Stimulated activated effector memory CD8-positive, alpha-beta T cell treated with anti-CD3 and anti-CD28 coated beads, Interleukin-12 subunit alpha, Interleukin-12 subunit beta, amount 100 ng/mL, for 72 hours (primary cell): ENCODE measurements at places on chromosomes 13 and 19.

- no peak for DNase-seq
Observed at GRCh38 chr13:111210544-111211469, 95.7 kb downstream of the ARHGEF7 start.

DNA sequence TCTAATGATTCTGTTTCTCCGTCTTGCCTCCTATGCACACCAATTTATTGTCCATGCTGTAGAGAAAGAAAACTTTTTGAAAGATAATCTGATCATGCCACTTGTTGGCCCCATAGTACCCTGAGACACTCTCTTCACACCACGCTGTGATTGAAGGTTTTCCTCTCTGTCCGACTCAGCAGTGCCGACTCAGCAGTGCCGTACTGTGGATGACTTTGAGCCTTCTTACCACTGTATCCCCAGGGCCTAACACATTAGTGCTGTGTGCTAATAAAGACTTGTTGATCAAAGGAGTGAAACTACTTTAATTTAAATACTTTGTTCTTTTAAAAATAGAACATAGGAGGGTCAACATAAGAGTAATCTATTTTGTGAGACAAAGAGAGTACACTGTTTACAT lies 429.6 kb downstream of the KLF12 start:
- no peak for DNase-seq

DNA sequence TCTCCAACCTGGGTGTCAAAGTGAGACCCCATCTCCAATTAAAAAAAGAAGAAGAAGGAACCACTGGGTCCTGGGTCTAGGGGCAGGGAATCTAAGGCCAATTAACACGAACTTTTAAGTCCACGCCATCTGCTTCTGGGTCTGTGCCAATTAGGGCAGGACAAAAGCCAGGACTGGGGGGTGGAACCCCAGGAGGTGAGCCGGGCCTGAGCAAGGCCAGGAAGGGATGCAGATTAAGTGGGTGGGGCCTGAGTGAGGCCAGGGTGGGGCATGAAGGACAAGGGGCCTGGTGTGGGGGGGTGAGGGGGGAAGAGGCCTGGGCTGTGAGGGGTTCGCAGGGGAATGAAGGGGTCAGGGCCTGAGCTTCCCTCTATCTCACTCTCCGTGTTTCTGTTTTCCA lies 26.3 kb upstream of the ZNF83 start:
- DNase-seq = no peak

DNA sequence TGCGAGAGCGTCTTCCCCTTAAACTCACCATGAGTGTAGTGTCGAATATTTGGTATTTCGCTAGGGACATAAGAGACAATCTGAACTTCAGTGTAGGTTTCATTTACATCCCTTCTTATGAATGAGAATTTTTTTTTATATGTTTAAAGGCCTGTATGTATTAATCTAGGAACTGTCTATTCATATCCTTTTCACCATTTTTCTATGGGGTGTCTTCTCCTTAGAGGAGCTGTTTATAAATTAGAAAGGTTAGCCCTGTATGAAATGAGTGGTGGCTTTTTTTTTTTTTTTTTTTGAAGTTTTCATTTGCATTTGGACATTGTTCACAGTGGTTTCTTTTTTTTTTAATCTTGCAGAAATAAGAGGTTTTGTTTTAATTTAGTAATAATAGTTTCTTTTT lies 7.6 kb downstream of the ZNF146 start:
- DNase-seq = no peak

- no peak for DNase-seq
Observed at GRCh38 chr13:108708921-108709320, 79.5 kb downstream of the MYO16 start.

DNA sequence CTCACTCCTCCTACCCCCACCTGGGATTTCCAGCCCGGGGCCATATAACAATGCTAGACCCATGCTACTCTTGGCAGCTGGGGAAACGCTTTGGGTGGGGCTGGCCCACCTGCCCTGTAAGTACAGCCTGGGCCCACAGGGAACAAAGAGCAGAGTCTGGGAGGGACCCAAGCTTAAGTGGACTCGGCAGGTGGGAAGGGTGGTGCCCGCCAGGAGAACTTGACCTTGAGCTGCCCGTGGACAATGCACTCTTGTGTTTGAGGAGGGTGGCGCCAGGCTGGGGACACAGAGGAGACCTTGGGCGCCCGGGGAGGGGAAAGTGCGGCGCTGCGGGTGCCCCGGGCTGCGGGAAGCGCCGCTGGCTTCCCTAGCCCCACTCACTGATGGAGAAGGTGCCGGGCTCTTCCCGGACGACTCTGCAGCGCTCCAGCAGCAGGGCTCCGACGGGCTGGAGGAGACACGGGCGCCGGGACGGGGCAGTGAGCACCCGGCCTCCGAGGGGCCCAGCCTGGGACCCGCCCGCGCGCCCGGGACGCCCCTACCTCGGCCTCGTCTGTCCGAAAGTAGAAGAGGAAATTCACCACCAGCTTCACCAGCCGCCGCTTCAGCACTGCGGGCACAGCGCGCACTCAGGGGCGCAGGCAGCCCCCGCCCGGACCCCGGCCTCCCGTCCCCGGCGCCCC lies 607 bp downstream of the PLEKHJ1 start:
- DNase-seq = peak; percentile 67

- no peak for DNase-seq
Observed at GRCh38 chr13:46541210-46541609, 11.8 kb upstream of the LRCH1 start.

GRCh38 chr19:547836-548720 lies 4.2 kb downstream of the GZMM start:
- DNase-seq = no peak

DNA sequence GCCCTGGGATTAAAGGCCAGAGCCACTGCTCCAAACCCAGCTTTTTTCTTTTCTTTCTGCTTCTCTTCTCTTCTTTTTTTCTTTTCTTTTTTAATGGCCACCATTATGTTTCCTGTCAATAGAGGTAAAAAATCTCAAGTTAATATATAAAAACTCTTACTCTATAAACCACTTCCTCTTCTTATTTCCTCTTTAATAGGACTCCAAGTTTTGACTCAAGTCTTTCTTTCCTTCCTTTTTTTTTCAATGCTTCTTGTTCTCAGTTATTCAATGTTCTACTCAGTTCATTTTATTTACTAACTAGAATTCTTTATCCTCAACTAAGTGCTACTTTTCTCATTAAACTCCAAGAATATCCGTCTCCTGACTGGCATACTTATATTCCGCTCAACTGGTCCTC lies 27.1 kb upstream of the MYCBP2 start:
- DNase-seq = no peak

DNA sequence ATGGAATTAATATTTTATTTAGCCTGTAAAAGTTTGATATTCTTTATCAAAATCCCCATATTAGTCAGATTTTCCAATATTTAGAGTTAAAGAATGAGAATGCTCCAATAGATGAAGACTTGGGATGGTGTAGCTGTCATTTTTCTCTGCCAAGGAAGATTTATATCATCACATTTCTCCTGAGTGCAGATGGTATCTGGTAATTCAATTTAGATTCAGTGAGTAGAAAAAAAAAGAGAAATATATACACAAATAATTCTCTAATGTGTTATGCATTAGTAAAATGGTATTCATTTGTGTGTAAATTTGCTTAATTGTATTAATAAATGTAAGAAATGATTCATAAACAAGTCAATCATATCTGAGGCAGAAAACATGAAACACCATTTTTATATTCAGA lies 1508.7 kb upstream of the PCDH20 start:
- no peak for DNase-seq

DNA sequence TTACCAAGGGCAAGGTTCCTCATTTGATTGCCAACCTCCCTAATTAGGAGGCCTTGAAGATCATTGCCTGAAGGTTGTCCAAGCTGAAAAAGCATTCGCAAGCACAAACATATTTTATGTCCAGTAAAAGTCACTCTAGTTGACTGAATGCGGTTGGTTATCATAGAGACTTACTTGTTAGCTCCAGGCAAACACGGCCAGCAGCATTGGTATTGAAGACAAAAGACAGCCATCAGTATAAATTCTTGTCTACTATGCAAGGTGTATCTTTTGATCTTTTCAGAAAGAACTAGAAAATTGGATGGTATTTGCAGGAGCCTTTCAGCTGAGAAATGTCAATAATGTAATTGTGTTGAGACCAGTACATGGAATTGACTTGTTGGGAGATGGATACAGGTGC lies 129.9 kb downstream of the GPC6 start:
- DNase-seq = no peak

- no peak for DNase-seq
Observed at GRCh38 chr13:113863524-113864272, at the start of gene GAS6. Gene GAS6 (minus strand): TSS chr13:113864076. CDS start chr13:113863920, 156 bp downstream.

DNA sequence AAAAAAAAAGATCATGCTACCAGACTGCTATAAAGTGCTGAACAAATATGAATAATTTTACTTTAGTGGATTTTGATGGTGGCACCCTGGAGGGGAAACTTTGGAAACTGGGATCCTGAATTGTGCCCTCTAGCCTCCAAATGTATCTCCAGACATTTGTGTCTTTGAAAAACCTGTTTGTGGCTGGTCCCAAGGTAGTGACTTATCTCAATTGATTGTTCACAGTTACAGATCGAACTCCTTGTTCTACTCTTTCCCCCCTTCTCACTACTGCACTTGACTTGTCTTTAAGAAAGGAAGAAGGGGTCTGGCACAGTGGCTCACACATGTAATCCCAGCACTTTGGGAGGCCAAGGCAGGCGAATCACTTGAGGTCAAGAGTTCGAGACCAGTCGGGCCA lies 10.5 kb downstream of the RGL3 start:
- DNase-seq = no peak

- no peak for DNase-seq
Observed at GRCh38 chr19:55681131-55682092, 6.4 kb downstream of the EPN1 start.

GRCh38 chr19:29586401-29586800 lies 19.7 kb upstream of the POP4 start:
- no peak for DNase-seq

GRCh38 chr19:11446652-11447301 lies 11.3 kb downstream of the PRKCSH start:
- DNase-seq = peak; percentile 68

- DNase-seq = peak; percentile 83
Observed at GRCh38 chr13:19633479-19634255, at the start of gene MPHOSPH8. Gene MPHOSPH8 (plus strand): TSS chr13:19633659. CDS start chr13:19633749, 90 bp downstream.

- DNase-seq = no peak
Observed at GRCh38 chr13:110403721-110404120, 96.6 kb downstream of the COL4A2 start.

GRCh38 chr13:21336609-21337349 lies 122.3 kb downstream of the ZDHHC20 start:
- DNase-seq = no peak

- no peak for DNase-seq
Observed at GRCh38 chr19:16612636-16613035, 15.4 kb downstream of the MED26 start.

GRCh38 chr19:17687857-17688784 lies at the start of gene UNC13A:
Gene UNC13A (minus strand): TSS chr19:17688354. CDS start chr19:17688199, 155 bp downstream.
- peak; percentile 51 for DNase-seq

DNA sequence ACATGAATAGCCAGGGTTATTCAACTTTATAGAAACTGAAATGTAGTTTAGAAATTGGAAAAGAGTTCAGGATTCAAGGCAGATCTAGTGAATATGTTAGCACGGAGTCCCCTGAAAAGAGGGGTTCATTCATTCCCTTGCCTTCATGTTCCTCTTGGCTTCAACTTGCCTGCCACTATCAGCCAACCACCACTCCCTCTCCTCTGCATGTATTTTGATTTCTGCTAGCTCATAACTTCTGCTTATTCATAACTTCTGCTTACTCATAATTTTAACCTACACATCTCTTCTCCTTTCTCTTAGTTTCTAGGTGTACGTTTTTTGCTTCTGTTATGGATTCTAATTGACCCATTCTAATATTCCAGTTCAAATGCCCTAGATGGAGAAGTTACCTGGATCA lies 5.5 kb upstream of the SERTM1 start:
- DNase-seq = no peak

DNA sequence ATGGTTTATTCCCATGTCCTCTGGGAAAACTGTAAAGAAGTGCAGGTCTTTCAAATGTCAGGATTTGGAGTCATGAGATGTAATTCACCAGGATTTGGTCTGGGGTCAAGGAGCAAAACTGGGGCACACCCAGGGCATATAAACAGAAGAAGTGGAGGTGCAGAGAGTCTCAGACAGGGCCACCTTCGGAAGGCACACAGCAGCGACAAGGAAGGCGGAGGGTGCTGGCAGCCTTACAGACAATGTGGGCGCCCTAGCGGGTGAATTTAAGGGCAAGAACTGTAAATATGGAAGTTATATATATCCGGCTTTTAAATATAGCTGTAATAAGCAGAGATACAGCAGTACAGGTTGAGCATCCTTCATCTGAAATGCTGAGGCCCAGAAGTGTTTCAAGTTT lies 31.2 kb downstream of the DHRS12 start:
- no peak for DNase-seq

DNA sequence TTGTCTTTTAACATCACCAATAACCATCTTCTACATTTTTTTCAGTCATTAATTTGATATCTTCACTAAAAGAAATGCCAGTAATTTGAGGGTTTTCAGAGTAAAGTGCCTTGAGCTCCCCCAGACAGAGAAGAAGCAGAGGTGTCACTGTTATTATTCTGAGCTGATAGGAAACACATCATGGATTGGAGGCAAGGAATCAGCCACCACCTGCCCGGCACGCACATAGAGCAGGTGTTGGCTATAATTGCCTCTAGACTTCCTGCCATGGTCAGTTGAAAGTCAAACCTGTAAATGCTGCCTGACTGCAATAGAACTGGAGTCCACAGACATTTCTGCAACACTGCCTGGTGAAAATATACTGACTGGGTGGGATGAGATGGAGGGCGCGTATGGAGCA lies 776.6 kb downstream of the UQCRFS1 start:
- DNase-seq = no peak

DNA sequence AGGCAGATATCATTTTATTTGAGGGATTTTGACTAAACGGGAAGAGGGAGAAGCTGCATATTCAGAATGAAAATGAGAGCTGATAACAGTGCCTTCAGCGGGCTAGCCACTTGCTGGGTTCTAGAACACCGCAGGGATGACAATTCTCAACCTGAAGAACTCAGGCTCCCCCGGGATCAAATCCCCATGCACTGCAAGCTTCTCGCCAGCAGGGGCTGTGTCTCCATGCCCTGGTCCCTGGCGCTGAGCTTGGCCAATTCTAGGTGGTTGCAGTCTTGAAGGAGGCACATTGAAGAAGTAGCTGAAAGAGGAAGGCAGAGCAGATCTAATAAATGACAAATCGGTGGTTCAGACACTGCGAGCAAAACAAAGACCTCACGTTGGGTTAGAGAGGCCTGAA lies 128.7 kb downstream of the UQCRFS1 start:
- no peak for DNase-seq

DNA sequence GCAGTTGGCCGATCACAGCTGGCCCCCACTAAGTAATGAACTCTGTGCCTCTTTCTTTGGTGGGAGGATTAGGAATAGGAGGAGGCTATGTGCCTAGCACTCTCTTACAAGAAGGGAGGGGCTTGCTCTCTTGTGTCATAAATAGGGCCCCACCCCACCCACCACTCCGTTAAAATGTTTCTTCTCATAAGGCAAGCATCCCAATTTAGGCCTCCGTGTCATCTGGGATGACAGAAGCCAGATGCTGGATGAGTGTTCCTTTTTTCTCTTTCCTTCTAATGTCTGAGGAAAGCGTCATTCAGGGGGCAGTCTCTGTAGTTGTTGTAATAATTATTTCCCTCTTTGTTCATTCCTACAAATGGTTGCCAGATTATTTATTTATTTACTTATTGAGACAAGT lies at the start of gene LIPE:
LIPE (minus strand) TSS at position 76 of the 400 bp plus-strand sequence. CDS start 239 bp downstream, outside the sequence.
- no peak for DNase-seq

- DNase-seq = no peak
Observed at GRCh38 chr13:113917096-113917495, 53.2 kb upstream of the GAS6 start.
